ENCODE measurements at places on chromosomes 2 and 18.
A peak's percentile ranks its signal among the peaks of the same experiment; 100 is the strongest.

- DNase-seq = no peak
Measured at GRCh38 chr2:113218283-113219091, 44.7 kb downstream of the PSD4 start.

GRCh38 chr2:40803900-40804299 is 352.0 kb upstream of the SLC8A1 start:
- DNase-seq = no peak

GRCh38 chr2:141437521-141437920 is 693.3 kb downstream of the LRP1B start:
- DNase-seq = no peak

GRCh38 chr2:133561045-133561852 is 7.0 kb downstream of the NCKAP5 start:
- peak; percentile 81 for DNase-seq

DNA sequence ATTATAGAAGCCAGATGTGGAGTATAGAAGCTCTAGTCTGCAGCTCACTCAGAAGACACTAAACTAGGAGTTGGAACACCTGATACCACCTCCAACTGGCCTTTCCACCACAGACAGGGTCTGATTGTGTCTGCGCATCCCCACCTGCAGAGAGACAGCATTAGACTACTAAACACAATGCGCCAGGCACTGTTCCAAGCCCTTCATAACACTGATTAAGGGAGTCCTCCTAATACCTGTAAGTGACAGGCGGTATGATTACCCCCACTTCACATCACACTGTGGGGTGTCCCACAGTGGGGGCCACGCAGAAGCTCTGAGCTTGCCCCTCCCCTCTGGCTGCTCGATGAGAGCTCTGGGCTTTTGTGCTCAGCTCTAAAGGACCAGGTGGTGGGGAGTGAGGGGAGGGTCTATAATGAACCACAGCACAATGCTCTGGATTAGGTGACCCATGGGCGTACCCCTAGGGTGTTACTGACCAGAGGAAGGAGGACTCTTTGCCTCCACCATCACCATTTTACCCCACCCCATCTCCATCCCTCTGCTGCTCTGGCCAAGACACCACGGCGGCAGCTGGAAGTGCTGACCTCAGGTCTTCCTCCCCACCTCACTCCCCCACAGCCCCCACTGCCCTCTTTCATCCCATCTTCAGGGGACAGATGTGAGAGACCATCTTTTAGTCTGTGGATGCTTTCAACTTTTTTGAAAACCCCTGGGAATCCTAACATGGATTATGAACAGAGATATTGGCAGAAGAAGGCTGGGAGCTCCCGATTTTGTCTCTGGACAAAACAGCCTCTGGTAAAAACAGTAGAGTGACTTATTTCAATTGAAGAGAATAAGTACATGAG is 145.1 kb downstream of the GFPT1 start:
- no peak for DNase-seq

DNA sequence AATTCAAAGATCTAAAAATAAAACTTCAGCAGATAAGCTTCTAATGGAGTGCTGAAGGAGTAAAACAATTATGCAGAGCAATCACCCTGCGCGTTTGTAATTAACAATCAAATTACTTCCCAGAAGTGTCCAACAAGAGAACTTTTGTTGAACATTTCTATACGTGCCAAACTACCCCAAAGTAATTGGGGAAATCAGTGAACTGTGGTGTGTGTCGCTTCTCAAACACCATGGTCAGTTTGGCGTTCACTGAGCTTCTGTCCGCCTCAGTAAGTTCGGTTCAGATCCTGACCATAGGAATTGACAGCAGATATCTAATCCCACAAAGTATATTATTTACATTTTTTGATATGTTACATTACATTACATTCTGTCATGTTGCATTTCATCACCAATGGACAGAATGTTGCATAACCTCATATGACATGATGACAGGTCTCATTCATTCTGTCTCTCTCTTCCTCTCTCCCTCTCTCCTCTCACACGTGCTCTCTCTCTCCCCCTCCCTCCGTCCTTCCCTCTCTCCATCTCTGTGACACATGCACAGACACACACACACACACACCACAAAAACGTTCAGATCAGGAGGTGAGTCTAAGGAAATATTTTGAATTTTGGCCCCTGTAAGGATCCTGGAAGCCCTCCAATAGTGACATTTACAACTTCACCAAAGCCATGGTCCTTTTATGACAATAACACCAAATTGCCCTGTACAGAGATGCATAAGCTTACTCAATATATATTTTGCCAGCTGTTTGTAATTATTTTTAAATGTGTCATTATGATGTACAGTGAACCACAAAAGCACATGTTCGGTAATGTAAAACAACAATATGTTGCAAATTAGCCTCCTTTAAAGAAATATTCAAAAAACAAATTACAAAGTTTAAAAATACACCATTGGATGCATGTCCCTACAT is 269.2 kb downstream of the FIGN start:
- DNase-seq = no peak

GRCh38 chr2:179952658-179953057 is 54.4 kb downstream of the CWC22 start:
- DNase-seq = no peak

GRCh38 chr18:79506191-79507075 is 110.7 kb downstream of the NFATC1 start:
- no peak for DNase-seq

DNA sequence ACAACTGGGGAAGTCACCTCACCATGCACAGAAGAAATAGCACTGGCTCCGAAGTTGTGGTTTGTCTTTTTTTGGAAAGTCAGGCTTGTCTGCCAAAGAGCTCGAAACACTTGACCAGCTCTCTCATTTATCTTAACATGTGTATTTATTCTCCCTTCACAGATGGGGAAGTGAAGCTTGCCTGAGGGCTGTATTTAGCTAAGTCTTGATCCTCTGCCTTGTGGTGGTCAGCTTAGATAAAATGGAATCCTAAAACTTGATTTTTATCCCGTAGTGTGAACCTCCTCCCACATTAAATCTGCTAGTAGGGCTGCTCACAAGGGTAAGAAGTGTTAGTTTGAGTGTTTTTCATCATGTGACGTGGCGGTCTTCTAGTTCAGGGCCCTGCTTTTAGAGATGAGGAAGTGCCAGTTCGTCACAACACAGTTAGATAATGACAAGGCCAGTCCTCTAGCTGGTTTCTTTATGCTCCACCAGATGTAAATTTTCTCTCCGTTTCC is 89.7 kb downstream of the TMEM247 start:
- no peak for DNase-seq

- DNase-seq = no peak
Measured at GRCh38 chr2:54077088-54077900, 38.1 kb upstream of the ACYP2 start.

DNA sequence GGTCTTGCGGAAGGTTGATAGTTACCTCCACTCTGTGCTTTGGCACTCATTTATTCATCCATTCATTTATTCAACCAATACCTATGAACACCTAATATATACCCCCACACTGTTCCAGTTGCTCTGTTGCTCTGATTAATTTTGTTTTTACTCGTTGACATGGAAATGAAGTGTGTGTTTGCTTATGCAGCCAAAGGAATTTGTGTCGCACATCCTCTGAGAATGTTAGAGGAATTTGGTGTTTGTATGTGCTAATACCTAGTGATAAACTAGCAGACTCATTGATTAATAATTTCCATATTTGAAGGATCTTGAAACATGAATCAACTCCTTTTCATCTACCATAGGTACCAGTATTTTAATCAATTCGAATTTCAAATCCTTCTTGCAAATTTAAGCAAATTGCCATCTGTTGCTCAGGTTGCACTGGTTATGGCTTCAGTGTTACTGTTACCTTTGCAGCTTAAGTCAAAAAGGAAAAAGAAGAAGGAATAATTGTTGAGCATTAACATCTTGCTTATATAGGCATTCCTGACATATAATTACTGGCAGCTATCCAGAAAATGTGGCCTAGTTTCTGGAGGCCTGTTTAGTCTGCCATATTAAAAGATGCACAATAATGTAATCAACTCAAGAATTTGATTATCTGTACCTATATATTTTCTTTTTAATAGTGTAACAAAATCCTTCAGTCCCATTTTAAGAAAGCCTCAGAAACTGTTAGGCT is 25.7 kb upstream of the CRIM1 start:
- DNase-seq = peak; percentile 82

DNA sequence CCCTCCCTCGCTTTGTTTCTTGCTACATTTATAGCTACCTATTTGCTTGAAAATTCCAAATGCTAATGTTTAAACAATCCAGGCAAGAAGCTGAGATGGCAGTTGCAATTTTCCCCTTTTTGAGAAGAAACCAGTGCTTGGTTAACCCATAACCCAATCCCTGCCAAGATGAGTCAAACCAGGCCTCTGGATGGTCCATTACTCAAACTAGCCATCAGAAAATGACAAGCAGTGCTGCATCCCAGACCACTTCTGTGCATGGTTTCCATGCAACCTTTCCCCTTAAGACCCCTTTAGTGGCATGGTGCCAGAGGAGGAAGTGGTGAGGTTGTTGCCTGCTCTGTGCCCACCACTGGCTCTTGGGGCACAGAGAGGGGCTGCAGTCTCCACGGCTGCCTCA is 131.2 kb upstream of the RMP24 start:
- DNase-seq = no peak

GRCh38 chr18:37253394-37254235 is 312.0 kb downstream of the CELF4 start:
- DNase-seq = no peak
